Left renal cortex interstitium (tissue), 4 donors: ENCODE measurements at places on chromosomes 5 and 9. TPM values are rescaled to one million over a fixed set of nuclear protein-coding genes. Genes with fewer than 3 reads are reported as not detected.

DNA sequence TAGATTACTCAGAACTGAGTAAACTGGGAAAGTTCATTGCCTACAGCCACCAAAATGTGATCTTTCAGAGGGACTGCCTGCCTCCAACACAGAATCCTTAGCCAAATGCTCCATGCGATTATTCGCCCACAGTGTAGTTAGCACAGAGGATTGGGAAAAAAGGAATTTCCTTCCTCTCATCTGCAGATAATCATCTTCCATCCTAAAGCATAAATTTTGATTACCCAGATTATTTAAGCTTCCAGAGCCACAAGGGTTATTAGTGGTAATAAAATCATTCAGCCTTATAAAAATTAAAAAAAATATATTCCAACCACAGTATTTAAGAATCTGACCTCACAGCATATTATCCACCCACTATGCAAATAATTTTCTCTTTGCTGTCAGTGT lies 285.3 kb upstream of the GRAMD2B start:
- no peak for DNase-seq

DNA sequence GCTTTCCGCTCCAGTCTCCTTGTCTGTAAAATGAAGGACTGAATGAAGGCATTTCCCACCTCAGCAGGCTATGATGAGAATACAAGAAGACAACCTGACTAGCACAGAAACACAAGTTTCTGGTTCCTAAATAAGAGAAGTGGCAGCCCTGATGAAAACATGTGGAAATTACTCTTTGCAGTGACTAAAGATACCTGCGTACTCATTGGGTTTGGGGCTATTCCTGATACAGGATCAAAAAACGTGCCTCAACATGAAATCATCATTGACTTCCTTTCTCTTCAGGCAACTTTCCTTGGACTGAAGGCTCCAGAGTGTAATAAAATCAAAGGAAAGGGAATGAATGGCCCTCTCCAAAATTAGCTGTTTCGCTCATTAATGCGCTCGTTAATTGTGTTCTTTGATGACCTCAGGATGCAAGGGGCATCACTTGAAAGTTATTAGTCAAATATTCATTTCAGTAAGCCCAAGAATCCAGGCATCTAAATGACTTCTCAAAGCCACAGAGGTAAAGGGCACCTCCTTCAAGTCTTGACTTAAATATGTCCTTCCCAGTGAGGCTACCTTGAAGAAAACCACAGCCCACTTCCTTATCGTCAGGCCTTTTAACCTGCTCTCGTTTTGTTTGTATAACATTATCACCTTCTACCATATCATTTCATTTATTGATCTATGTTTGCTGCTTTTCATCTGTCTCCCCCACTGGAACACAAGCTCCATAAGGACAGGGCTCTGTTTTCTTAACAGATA lies 68.9 kb downstream of the RASEF start:
- no peak for DNase-seq

DNA sequence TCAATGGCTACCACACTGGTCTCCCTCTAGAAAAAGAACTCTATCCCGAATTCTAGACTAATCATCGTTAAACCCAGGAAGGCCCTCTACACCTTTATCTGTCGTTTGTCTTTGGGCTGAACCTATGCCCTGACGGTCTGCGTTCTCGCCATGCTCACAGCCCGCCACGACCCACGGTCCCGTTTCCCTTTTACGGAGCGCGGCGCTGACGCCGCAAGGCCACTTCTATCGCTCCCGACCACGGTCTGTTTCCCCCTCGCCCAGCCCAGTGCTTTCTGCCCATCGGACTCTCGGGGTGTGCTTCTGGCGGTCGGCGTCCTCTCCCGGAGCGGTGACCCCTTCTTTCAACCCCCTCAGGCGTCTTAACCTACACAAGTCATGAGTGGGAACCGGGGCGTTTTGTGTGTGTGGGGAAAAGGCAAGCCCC lies 974 bp downstream of the C9orf40 start:
- DNase-seq: no peak

- no peak for DNase-seq
These were observed 19.9 kb downstream of the CDKN2A start for GRCh38 chr9:21974343-21974721.

DNA sequence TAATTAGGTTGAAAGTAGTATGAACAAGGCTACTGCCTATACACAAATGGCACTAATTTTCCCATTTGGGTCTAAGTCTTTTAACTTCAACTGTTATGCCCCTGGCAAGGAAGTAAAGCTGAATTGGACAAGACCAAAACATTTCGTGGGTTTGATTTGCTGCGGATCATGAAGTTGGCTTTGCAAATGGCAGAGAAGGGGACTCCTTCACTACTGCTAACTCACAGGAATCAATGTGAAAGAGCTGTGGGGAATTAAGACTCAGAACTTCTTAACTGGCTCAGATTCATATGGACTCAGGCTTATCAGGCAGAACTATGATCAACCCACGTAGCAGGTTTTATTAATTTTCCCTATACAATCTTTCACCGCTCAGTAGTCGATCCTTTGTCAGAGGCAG lies 73.8 kb upstream of the IFNE start:
- no peak for DNase-seq

GRCh38 chr5:21910731-21911130 lies 942.4 kb downstream of the CDH12 start:
- DNase-seq: no peak

DNA sequence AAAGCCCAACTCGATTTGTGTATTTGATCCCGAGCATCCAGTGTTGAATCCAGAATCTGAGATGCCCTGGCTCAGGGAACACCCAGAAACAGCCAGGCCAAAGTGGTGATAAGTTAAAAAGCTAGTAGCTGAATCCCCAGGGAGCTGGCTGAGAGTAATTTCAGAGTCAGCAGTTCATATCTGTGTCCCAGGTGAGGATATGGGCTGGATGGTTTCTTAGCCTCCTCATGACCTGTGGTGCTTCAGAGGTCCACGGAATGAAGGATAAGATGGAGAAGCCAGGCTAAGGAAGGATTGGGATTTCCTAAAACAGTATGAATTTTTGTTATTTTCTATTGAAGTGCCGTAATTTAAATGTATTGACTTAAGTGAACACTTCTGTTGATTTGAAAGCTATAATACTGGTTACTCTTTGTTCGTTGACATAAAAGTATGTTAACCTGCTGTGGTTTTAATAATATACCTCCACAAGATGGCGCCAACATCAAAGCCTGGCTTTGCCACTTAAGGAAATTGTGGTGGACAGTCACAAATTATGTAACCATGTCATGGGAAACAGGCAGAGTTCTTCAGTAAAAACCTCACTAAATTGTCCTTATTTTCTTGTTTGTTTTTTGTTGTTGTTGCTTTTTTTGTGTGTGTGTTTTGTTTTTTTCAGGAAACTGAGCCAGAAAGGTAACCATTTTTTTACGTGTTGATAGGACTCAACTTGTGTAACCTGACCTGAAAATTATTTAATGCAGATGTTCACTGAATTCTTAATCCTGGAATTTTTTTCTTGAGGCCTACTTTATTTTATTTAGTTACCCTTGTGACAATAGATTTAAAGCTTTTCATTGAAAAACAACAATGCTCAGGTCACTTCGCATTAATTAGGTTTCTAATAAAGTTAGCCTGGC lies 11.4 kb downstream of the MTAP start:
- no peak for DNase-seq

SPINK6 gene
- not detected for polyA plus RNA-seq

DNA sequence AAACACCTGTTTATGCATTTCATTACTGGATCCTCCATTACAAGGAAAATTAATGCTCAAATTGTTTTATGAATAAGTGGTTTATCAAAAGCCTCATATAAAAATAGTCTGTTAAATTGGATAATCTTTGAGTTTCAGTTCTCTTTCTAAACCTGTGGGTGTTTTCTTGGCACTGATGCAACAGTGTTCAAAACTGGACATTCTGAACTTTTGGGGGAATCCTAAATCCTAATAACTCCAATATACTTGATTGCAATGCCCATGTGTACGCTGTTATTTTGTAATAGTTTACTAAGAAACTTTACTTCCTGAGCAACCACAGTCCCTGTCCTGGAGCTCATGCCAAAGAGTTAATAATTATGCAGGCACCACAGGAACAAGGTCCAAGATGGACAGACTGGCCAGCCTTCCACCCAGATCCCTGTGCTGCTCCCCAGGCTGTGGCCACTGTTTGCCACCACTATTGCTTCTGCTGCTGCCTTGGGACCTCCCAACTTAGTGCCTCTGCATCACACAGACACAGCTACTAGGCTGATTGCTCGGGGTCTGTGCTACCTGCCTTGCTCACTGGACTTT lies 14.0 kb downstream of the IRGM start:
- no peak for DNase-seq

- no peak for DNase-seq
These were observed 55.5 kb downstream of the MYO10 start for GRCh38 chr5:16880547-16880946.

SLC36A2 gene
- polyA plus RNA-seq: 4.7 TPM

- DNase-seq: no peak
These were observed 53.7 kb downstream of the RGMB start for GRCh38 chr5:98827161-98827560.

GRCh38 chr5:158473016-158473635 lies 614.2 kb upstream of the CLINT1 start:
- DNase-seq: no peak

LAMC3 gene
- 28.9 TPM for polyA plus RNA-seq

PTPN3 gene
- 48.5 TPM for polyA plus RNA-seq

- no peak for DNase-seq
These were observed 7.0 kb upstream of the RASGEF1C start for GRCh38 chr5:180215783-180216630.

- no peak for DNase-seq
These were observed 103.7 kb downstream of the SIL1 start for GRCh38 chr5:139094154-139095131.

GRCh38 chr5:60993875-60994571 lies 49.0 kb downstream of the NDUFAF2 start:
- no peak for DNase-seq

DNA sequence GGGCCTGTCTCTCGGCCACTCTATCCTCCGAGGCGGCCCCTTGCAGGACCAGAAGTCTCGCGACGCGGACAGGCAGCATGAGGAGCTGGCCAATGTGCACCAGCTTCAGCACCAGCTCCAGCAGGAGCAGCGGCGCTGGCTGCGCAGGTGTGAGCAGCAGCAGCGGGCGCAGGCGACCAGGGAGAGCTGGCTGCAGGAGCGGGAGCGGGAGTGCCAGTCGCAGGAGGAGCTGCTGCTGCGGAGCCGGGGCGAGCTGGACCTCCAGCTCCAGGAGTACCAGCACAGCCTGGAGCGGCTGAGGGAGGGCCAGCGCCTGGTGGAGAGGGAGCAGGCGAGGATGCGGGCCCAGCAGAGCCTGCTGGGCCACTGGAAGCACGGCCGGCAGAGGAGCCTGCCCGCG lies 283.5 kb downstream of the ARHGEF28 start:
- DNase-seq: no peak

- DNase-seq: no peak
These were observed 130.8 kb downstream of the MUSK start for GRCh38 chr9:110799396-110799795.

- DNase-seq: no peak
These were observed 14.0 kb upstream of the DENND4C start for GRCh38 chr9:19216466-19216865.

SLC36A3 gene
- not detected for polyA plus RNA-seq

GRCh38 chr9:75000835-75001234 lies 27.3 kb downstream of the CARNMT1 start:
- DNase-seq: no peak

DNA sequence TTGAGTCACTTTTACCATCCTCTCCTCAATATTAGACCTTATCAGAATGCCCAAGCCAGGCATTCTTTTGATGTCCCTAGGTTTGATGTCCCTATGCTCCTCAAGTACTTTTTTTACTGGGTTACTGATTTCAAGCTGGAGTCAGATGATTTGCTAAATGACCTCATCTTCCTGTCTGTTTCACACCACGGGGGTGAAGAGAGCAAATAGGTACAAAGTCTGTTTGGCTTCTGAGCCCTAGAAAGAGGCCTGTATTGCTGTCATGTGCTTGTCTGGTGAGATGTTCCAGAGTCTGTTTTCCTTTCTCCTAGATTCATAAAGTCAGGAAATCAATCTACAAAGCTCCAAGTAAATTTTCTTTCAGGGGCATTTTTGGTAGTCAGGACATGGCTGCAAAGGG lies 12.7 kb upstream of the DAB2 start:
- DNase-seq: no peak

MYO10 gene
- polyA plus RNA-seq: 44.6 TPM

SLC34A1 gene
- 115 TPM for polyA plus RNA-seq

GRCh38 chr5:435961-436640 lies 6.9 kb upstream of the EXOC3 start:
- DNase-seq: no peak

- DNase-seq: no peak
These were observed 187.5 kb upstream of the RORB start for GRCh38 chr9:74309654-74310053.

SLC6A19 gene
- polyA plus RNA-seq: 35.4 TPM

PDE8B gene
- polyA plus RNA-seq: 8.0 TPM

GRCh38 chr9:128733256-128733655 lies 9.3 kb upstream of the ZDHHC12 start:
- peak; percentile 73 for DNase-seq

- no peak for DNase-seq
These were observed 12.9 kb upstream of the PRDM9 start for GRCh38 chr5:23494558-23494957.

C5orf52 gene
- not detected for polyA plus RNA-seq

MARCOL gene
- not detected for polyA plus RNA-seq

DNA sequence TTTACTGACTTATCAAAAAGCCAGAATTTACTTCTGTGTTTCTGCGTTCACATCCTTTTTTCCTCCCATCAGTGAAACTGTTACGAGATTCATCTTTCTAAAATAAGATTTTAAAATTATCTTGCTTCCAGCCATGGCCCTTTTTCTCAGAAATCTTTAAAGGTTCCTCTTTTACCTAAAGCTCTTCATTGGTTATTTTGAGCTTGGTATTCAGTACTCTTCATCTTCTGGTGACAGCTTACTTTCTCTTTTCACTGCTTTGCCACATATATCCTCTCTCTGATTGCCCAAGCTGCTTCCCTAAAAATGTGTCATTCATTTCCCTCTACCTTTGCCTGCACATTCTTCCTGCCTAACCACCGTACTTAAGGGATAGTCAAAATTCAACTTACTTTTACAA lies 32.3 kb downstream of the TGFBR1 start:
- no peak for DNase-seq

DNA sequence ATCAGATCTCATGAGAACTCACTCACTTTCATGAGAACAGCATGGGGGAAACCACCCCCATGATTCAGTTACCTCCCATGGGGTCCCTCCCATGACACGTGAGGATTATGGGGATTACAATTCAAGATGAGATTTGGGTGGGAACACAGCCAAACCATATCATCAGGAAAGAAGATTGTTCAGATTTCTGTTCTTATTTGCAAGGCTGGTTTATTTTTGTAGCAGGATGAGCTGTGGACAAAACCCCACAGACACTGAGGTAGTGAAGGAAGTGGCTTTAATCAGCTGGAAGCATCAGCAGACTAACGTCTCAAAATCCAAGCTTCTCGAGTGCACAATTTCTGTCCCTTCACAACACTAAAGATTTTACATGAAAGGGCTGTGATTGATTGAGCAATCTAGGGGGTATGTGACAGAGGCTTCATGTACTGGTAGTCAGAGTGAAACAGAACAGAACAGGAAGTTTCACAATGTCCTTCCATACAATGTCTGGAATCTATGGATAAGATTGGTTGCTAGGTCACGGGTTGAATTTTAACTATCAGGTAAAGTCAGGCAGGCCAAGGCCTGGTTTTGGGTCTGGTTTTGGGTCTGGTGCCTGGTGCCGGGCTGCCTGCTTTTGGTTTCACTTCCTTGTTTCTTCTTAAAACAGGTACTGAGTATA lies 91.3 kb upstream of the ZNF366 start:
- no peak for DNase-seq

GRCh38 chr9:93894691-93895079 lies 60.5 kb downstream of the BARX1 start:
- DNase-seq: no peak
